Forelimb muscle (tissue), 1 donor: ENCODE measurements at places on chromosomes 5 and 9. TPM values are rescaled to one million over a fixed set of nuclear protein-coding genes. Genes with fewer than 3 reads are reported as not detected.

DNA sequence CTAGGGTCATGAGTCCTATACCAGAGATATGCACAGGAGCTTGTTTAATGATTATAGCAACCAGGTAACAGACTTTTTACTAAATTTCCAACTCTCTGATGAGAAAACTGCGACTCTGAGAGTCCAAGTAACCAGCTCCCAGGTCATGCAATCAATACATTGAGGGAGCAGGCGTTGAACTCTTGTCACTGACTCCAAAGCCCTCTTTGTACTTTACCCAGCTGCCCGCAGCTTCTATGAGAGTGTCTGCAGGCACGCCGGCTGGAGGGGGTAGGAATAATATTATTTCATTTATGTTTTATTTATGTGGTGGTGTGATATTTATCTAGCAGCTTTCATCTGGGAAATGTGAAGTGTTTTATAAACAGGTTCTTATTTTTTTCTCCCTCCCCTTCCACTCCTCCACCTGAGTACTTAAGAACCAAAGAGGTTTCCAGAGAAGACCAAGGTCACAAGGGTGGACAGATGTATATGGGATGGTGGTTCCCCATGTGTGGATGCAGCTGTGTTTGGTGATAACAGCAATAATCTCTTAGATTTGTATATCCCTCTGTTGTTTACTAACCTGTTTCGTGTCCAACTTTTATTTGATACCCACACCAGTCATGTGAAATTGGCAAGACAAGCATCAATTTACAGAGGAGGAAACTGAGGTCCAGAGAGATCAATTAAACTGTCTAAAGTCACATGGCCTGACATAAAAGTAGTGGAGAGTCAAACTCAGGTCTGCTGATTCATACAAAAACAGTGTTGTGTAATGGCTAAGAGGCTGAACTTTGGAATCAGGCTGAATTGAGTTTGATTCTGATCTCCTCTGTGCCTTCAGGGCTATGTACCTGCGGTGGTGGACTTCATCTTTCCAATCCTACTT, 140.2 kb upstream of the TRIM32 start:
- DNase-seq: no peak

DNA sequence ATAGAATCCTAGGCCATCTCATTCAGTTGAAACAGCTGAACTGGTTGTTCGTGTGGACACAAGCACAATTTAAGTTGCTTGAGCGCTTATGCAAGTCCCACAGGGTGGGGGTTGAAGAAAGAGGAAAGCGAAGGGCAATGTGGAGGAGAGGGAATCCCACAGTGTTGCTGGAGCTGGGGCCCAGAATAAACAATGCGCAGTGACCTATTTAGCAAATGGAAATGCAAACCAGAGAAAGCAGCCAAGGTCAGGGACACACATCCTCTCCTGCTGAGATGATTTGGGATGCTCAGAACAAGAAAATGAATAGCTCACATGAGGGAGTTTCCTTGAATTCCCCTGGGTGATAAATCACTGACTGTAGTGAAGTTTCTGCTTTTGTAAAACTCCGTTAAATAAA, 838.3 kb downstream of the TLE4 start:
- DNase-seq: peak; percentile 24

GRCh38 chr5:61599370-61600122, 267.5 kb downstream of the ZSWIM6 start:
- no peak for DNase-seq

DNA sequence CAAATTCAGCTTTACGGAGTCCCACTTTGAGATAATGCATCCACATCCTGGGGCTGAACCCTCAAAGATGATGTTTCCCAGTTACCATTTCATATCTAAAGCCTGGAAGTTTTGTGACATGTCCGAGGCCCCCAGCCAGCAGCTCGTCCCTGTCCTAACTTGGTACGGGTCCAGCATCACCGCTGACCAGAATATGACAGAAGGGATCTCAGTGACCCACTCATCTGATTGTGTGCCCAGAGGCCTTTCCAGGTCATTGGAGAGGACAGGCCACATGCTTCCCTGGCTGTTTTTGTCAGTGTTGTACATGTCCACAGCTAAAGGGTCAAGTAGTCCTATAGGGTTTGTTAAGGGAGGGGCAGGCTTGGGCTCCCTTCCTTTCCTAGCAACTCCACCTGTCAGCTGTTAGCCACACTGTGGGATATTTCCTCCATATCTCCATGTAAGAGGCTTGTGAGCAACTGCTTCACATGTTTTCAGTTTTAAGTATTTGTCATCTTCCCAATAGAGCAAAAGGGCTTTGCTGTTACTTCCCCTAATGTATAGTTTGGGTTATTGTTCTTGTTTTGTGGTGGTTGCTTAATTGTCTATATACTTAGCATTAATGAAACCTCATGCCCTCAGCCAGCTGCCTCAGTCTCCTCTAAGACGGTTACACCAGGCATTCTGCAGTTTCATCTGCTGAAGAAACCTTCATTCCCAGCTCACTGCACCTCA, 33.4 kb downstream of the SECISBP2 start:
- DNase-seq: no peak

GRCh38 chr5:175742290-175742994, 84.6 kb downstream of the HRH2 start:
- no peak for DNase-seq

The NR5A1 gene
- polyA plus RNA-seq: not detected

GRCh38 chr5:42799668-42800114, 12.0 kb downstream of the SELENOP start:
- no peak for DNase-seq

The MOCS2 gene
- 41.9 TPM for polyA plus RNA-seq

DNA sequence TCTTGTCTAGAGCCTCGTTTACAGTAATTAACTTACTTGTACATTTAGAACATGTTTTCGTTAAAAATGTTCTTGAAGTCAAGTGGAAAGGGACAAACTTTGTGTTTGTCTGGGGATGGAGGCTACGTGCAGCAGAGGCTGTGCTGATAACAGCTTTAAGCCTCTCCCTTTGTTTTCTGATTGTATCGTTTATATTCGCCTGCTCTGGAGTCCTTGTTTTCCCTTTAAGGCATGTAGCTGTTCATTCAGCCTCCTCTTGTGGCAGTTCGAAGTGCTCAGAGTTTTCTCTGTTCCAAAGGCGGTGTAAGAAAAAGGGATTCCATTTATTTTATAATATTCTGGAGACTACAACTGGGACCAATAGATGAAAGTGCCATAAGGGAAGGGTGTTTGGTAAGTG, 1.9 kb downstream of the SLC36A1 start:
- no peak for DNase-seq

GRCh38 chr5:171367424-171368370, 20.0 kb upstream of the NPM1 start:
- DNase-seq: no peak

The CNTNAP3B gene
- 5.6 TPM for polyA plus RNA-seq
